Activated naive CD4-positive, alpha-beta T cell treated with anti-CD3 and anti-CD28 coated beads, Interleukin-2, amount 10 ng/mL, durations not matched to agents 7 days and 5 days (primary cell): ENCODE measurements at places on chromosomes 7 and 10.

DNA sequence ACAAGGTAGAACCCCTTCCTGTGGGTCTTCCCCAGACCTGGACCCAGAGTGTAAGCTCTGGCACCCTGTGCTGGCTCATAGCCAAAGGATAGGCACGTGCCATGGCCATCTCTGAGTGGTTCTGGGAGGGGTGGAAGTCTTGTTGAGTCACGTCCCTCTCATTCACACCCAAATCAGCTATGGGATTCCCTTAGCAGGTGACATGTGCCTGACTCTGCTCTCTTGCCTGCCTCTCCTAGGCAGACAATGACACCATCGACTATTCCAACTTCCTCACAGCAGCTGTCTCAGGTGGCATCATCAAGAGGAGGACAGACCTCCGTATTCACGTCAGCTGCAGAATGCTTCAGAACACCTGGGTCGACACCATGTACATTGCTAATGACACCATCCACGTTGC is 59.8 kb downstream of the C10orf120 start:
- no peak for DNase-seq
- H3K27ac ChIP-seq, result no peak overlapping the region
- H3K4me1 ChIP-seq, result no peaks in the 10 kb centered on the region
- H3K27me3 ChIP-seq, result no peaks in the 10 kb centered on the region
- H3K4me3 ChIP-seq, result no peak overlapping the region

DNA sequence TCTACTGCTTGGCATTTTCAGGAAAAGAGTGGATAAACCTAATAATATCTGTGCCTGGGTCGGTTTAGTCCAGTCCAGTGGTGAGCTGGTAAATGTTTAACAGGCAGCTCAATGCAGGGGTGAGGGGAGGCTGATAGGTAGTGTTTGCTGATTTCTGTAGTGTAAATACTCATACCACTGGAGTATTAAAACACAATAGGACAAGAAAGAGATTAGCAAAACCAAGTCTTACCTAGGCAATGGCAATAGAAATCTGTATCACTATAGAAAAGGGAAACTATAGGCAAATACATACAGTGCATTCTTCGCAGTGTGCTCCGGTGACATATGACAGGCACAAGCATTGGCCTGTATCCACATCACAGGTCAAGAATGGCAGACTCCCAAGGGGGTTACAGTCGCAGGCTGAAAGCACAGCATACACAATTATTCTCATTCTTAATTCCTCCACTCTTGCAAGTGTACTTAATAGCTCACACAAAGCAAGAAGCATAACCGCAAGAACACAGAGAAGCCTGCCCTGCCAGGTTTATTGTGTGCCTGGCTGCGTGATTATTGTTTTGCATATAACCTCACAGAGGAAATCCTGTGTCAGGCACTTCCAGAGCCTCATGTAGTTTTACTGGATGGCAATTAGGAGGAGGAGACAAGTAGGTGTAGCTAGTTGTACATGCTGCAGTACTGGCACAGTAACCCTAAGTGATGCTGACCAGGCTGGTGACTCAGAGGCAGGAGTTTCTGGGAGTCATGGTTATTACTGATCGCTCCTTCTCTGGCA is 35.0 kb downstream of the LAMB4 start:
- no peaks in the 10 kb centered on the region for H3K4me1 ChIP-seq
- H3K27me3 ChIP-seq, result peaks cover 3% of the 10 kb centered on the region
- H3K4me3 ChIP-seq, result no peak overlapping the region

DNA sequence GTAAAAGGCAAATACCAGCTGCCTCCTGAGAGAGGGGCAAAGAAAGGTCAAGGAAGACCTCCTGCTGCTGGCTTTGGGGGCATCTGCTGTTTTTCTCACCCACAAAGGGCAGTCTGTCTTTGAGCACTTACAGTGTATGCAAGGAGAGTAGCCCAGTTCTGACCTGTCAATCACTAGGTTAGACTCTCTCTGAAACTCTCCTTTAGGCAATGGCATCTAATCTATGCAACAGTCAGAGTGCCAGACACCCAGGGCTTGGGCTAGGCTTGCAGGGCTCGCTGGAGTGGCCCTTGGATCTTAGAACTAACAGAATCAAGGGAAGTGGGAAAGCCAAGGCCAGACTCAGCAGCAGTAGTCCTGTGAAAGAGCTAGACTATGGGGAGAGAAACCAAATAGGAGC is 522.9 kb downstream of the NRG3 start:
- H3K27me3 ChIP-seq, result no peaks in the 10 kb centered on the region
- H3K27ac ChIP-seq, result no peak overlapping the region
- no peak overlapping the region for H3K4me3 ChIP-seq
- no peak for DNase-seq
- no peaks in the 10 kb centered on the region for H3K36me3 ChIP-seq
- H3K4me1 ChIP-seq, result no peaks in the 10 kb centered on the region

DNA sequence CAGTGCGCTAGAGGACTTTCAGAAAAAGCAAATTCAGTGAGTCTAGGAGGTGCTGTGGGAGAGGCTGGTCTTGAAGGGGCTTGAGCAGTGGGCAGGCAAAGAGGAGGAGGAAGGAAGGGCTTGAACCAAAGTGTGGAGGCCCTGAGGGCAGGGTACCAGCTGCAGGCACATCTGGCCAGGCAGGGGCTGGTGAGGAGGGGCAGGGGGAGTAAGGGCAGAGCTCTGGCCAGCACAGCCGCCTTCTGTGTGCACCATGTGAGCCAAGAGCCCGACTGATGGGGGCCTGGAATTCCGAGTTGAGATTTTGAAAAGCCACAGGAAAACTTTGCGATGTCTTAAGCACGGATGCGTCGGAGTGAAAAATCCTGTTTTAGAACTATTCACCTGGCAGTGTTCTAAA is 74.5 kb downstream of the PRPF18 start:
- peaks cover 21% of the 10 kb centered on the region for H3K4me1 ChIP-seq
- no peak overlapping the region for H3K27ac ChIP-seq
- no peak overlapping the region for H3K4me3 ChIP-seq
- DNase-seq, result no peak
- H3K27me3 ChIP-seq, result peaks cover 23% of the 10 kb centered on the region

DNA sequence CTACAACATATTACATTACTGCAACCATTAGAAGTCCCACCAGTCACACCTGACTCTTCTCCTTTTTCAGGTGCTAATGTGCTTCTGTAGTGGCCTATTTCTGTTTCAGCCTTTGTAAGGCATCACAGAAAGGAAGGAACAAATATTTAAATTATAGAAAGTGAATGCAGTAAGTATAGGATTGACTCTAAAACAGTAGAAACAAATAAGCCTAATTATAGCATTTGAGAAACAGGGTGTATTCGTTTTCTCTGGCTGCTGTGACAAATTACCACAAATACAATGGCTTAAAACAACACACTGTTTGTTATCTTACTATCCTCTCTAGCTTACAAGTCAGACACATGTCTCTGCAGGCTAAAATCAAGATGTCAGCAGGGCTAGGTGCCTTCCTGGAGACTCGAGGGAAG is 69.4 kb downstream of the CCSER2 start:
- no peaks in the 10 kb centered on the region for H3K27me3 ChIP-seq
- H3K36me3 ChIP-seq, result peaks cover 63% of the 10 kb centered on the region

DNA sequence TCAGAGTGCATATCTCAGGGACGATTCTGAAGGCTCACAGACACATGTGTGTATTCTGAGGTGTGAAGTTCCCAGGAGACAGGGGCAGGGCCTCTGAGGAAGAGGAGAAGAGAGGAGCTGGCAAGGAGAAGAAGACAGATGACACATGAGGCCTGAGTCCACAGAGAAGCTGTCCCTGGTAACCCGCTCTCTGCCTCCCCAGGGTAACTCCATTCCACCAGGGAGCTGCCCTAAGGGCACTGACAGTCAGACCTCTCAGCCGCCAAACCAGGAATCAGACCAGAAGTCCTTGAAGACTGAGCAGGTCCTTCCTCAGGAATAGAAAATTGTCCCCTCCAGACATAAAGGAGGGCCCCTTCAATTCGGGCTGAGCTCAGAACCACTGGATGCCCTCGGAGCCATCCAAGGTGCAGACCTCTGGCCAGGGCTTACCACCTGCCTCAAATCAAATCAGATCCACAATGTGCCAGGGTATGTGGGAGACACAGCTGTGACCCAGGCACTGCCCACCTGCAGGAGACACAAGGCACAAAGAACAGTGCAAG is 57.4 kb downstream of the TLL2 start:
- peaks cover 9% of the 10 kb centered on the region for H3K27me3 ChIP-seq
- H3K36me3 ChIP-seq, result no peaks in the 10 kb centered on the region
- H3K27ac ChIP-seq, result no peak overlapping the region
- no peak overlapping the region for H3K4me3 ChIP-seq
- no peak for DNase-seq
